GM04503 (cell line): ENCODE measurements at places on chromosomes 4 and X.

GRCh38 chrX:70168238-70169188 lies 8.8 kb upstream of the DGAT2L6 start:
- DNase-seq, result peak; percentile 14

DNA sequence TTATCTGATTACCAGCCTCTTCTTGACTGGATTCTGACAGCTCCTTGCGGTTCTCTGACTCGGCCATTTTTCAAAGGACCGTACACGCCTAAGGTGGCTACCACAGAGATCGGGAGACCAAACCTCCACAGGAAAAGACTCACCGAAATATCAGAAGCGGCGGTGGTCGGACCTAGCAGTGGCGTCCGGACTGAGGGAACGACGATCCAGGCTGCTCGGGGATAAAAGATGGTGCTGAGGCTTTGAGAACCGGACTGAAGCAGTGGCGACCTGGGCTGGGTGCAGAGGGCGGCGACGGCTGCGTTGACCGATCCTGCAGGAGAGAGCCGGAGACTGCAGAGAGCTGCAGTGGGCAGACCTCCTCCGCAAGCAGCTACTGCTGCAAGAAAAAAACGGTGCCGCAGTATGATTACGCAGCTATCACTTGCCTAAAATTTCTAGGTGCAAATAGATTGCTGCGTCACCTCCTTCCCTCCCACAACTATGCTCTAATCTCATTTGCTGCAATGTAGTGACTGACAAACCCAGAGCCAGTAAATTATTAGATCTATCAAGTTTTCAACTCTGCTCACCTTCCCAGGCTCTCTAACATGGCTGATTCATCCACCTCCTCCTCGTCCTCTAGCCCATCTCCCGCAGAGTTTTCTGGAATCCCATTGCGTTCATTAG lies at the start of gene NAP1L2:
TSS of gene NAP1L2 (minus strand) at position 426 of the 669 bp plus-strand sequence. CDS start at position 67, 359 bp downstream.
- DNase-seq, result no peak

DNA sequence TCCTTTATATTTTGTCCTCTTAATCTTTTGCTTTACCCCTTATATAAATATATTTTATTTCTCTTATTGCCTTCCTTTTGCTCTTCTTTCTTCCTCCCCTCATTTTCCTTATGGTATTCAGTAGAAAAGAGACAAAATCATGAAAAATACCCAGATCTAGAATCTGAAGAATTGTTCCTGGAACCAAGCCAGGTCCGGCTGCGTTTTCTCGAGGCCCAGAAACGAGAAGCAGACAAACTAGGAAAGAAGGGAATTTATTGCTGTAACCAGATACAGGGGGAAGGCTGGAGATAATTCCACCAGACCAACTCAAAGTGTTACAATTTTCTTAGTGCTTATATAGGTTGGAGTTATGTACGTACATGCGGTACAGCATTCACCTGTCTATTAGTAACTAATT lies 328.7 kb downstream of the GABRG1 start:
- DNase-seq, result no peak

- no peak for DNase-seq
Measured at GRCh38 chr4:14178421-14178820, 550.9 kb upstream of the BOD1L1 start.

GRCh38 chrX:38805432-38806389 lies 4.5 kb downstream of the MID1IP1 start:
- no peak for DNase-seq

- no peak for DNase-seq
Measured at GRCh38 chrX:45404206-45404605, 203.5 kb upstream of the DIPK2B start.

GRCh38 chr4:152052451-152053057 lies 291.7 kb upstream of the GATB start:
- DNase-seq, result no peak

- no peak for DNase-seq
Measured at GRCh38 chr4:74092957-74093356, 6.0 kb downstream of the CXCL2 start.

DNA sequence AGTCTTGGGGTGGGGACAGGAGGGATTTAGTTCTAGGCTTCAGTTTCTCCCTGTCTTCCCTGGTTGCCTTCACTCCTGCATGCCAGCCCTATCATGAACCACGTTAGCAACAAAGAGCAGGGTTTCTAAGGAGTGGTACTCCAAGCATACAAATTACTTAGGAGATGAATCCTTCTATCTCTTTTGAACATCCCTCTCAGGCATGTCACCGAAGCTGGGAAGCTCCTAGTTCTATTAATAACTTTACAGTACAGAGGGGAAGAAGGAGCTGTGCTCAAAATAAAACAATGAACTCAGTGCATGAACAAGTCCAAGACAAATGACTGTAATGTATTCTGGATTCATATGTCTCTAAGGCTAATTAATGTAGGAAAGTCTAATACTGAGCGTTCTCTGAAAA lies 450.6 kb upstream of the RASGEF1B start:
- no peak for DNase-seq

DNA sequence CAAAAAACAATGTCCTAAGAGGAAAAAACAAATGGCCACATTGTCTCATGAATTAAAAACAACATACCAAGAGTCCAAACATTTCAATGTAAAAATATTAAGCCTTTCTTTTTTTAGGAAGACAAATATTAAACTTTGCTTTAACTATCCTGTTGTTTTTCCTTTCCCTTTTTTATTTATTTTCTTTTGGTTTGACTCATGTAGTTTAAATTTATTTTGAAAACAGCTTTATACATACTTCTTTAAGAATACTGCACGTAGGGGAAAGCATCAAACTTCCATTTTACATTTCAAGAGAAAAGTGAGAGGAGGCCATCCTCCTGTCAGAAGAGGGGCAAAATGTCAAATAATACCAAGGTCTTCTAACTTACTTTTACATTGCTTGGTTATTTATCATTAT lies 8.7 kb downstream of the GAB1 start:
- DNase-seq, result no peak

DNA sequence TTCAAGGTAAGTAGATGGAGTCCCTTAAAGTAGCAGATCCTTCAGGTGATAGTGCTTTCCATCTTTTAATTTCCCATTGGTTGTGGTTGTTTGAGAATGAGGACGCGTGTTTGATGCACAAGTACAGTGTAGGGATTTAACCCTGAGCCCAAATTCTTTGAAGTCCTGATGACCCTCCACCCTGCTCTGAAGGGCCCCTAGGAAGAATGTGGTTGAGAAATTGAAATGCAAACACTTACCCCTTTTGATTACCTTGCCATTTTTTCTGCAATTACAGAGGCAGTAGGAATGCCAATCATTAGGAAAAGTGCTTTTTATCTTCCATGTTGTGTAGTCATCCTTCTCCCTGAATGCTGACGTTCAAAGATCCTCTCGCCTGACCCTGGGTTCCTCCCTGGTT lies 112.4 kb downstream of the ZNF518B start:
- DNase-seq, result no peak

GRCh38 chrX:132231587-132231986 lies 12.3 kb upstream of the RAP2C start:
- no peak for DNase-seq

- peak; percentile 18 for DNase-seq
Measured at GRCh38 chrX:138890491-138890890, 179.0 kb upstream of the FGF13 start.

DNA sequence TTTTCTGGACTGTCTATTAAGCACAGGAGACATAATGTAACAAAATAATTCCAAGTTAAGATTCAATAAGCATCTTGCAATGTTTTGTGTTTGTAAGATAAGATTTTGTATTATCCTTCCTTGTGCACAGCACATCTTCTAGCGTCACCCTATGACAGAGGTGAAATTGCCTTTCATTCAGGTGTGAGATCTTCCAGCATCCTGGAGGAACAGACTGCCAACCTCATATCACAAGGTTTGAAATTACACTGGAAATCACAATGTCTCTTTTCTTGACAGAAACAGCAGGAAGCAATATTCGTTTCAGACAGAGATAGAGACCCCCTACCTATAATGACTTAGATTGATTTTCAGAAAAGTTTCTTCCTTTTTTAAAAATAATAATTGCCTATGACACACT lies 668.6 kb downstream of the GABRG1 start:
- no peak for DNase-seq

DNA sequence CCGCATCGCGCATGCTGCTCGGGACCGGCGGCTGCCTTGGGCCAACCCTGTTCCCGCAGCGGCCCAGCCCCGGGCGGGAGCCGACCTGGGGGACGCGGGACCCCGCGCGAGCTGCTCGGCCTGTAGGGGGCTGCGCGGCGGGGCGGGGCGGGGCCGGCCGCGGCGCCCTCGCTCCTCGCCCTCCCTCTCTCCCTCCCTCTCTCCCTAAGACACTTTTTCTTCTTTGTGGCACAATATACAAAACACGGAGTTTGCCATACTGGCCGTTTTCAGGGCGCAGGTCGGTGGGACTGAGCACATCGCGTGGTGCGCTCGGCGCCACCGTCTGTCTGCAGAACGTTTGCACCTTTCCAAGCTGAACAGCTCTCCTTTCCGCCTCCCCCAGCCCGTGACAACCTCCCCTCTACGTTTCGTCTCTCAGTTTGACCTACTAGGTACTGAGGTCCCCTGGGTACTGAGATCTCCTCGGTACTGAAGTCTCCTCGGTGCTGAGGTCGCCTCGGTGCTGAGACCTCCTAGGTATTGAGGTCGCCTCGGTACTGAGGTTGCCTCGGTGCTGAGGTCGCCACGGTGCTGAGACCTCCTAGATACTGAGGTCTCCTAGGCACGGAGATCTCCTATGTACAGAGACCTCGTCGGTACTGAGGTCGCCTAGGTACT lies 261.1 kb upstream of the PLCXD1 start:
- DNase-seq, result no peak

DNA sequence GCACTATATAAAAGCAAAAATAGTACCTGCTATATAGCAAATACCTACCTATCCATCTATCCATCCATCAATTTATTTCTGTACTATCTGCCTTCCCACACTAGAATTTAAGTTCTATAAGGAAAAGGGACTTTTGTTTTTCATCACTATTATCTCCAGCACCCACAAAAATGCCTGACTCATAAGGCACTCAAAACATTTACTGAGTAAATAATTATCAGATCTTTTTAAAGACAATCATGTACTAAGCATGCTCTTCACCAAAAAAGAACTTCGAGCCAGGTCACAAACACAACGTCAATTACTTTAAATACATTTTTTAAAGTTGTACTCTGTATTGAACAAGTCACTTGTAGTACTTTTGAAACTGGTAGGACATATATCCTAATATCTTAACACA lies 119.9 kb downstream of the FBXW7 start:
- peak; percentile 7 for DNase-seq

GRCh38 chrX:43876680-43877079 lies 5.6 kb downstream of the MAOB start:
- no peak for DNase-seq

GRCh38 chr4:96887857-96888256 lies 1048.0 kb downstream of the PDHA2 start:
- no peak for DNase-seq

DNA sequence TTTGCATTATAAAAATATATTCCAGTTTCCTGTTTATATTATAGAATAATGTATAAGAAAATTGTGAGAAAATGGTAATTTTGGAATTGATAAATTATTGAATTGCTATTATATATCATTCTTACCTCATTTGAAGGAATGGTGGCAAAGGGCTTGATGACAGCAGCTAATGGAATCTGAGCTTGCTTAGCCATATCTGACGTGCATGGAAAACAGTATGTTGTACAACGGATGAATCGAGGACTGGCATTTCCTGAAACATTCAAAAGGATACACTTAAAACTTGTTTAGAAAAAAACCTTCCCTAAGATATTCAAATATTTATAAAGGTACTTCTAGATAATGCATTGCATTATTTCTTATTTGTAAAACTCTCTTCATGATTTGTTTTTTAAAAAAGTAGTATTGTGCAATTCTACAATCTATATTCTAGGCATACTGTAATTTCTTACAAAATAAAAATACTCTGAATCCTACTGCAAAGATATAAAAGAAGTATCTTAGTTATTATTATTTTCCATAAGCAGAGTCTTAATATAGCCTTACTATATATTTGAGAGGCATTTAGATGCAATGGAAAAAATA lies 38.3 kb downstream of the SEC24D start:
- no peak for DNase-seq

DNA sequence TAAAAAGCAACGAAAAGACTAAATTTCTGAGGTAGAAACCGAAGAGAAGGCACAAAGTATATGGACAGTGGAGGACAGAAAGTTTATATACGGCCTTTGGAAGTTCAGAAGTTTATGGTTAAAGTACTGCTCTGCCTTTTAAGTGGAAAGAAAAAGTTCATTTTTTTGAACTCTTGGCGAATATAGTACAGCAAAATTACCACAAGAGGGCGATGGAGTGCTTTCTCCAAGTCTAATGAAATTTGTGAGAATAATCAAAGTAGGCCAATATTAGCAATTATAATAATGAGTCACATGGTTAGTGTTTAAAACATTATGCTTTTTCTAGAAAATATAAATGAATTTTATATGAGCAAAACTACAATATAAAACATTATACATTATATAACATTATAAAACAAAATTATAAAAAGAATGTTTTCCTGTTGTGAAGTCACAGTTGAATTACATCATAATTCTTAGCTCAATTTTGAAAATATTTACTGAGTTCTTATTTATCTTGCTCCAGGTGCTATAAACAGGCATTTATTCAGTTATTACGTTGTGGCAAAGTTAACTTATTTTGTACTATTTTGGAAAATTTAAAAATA lies 136.2 kb upstream of the BMPR1B start:
- DNase-seq, result no peak

- no peak for DNase-seq
Measured at GRCh38 chr4:137901114-137901513, 341.0 kb downstream of the SLC7A11 start.

DNA sequence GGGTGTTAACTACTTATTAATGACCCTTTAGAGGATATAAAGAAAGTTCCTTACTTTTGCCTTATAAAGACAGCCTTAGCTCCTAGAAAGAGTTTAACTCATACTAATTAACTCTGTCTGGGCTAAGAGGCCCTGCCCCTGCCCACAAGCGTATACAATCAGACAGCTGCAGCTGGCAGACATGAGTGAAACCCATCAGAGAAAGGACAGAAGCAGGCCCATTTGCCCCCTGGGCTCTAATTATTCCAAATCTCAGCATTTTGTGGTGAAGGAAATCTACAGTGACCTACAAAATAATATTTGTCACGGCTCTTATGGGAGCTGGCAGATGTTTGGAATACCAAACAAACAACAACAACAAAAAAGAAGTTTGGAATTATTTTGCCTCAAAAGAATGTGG lies 71.8 kb downstream of the CHRDL1 start:
- no peak for DNase-seq

DNA sequence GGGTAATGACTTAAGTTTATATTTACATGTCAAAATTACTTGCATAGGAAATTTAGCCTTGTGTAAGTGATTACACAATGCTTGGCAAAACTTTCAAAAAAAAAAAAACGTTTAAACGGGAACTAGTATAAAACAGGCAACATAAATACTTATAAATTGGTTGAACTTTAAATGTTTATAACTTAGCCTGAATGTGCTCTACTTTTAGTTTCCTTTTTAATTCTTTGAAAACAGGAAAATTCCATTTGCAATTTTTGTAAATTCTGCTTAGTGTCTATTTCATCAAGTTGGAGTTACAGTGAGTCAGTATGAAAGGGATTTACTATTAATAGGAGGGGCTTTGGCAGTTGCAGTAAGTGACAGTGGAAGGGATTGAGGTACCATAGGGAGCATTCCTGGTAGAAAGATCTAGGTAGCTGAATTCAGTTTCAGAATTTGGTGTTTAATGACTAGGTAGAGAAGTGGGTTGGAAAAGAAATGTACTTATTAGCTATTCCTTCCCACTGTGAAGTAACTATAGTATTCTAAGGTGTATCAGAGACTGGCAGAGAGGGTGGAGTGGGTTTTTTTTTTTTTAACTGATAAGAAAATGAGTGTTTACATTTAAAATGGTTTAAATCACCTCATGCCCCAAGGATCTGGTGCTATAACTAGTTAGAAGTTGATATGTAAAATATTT lies 2.8 kb downstream of the STAG2 start:
- no peak for DNase-seq
